ENCODE measurements at places on chromosomes 3 and 15. TPM values are rescaled to one million over a fixed set of nuclear protein-coding genes. Genes with fewer than 3 reads are reported as not detected.

The GRIP2 gene
- total RNA-seq: 0.34 TPM

The LRRC49 gene
- 28.6 TPM for total RNA-seq

The NISCH gene
- total RNA-seq: 280 TPM

- peak overlapping the region; percentile 59 for H3K4me3 ChIP-seq
- peaks cover 18% of the 10 kb centered on the region for H3K4me1 ChIP-seq
- no peaks in the 10 kb centered on the region for H3K27me3 ChIP-seq
- peak; percentile 25 for DNase-seq
Measured at GRCh38 chr15:99511866-99512661, 53.7 kb upstream of the MEF2A start.

GRCh38 chr3:115038817-115039216, 108.3 kb downstream of the ZBTB20 start:
- no peaks in the 10 kb centered on the region for H3K27me3 ChIP-seq
- peaks cover 4% of the 10 kb centered on the region for H3K36me3 ChIP-seq
- no peak for DNase-seq
- H3K4me3 ChIP-seq: no peak overlapping the region

DNA sequence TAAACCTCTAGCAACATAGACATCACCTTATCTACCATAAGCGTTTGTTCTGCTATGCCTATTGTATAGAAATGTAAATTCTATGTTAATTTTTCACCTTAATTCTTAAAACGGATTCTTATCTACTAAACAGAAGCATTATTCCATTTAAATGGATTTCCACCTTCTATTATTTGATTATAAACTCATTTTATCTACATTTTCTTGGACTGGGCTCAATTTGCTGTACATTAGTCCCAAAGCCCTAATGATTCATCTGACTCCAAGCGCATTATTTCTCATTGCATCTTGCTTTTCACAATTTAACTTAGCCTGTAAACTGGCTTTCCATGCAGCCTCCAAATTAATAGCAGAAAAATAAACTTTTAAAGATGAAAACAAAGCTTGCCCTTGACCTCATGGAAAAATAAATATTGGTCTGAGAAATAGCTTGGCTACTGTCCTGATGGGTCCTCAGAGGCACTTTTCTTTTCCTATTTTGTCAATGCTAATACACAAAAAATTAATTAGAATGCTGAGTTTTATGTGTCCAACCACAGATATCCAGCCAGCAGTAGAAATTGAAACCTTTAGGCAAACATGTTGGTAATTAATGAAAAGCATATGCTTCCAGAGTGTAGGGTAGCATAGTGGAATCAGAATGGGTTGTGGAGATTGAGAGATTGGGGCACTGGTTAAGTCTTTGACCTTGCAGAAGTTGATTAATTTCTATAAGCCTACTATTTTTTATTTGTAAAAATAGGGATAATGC, 81.4 kb upstream of the CFAP20DC start:
- H3K27me3 ChIP-seq: no peaks in the 10 kb centered on the region
- DNase-seq: no peak
- H3K4me3 ChIP-seq: no peak overlapping the region
- H3K4me1 ChIP-seq: no peaks in the 10 kb centered on the region
- no peak overlapping the region for H3K27ac ChIP-seq

DNA sequence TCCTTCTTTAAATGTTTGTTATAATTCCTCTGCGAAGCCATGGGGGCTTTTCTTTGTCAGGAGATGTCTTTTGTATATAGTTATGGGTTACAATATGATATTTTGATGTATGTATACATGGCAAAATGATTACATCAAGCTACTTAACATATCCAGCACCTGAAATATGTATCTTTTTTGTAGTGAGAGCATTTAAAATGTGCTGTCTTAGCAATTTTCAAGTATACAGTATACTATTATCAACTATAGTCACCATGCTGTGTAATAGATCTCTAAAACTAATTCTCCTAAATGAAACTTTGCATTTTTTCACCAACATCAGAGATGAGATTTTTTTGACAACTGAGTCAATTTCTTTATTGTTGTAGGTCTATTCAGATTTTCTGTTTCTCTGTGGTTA, 77.2 kb downstream of the STXBP5L start:
- DNase-seq: no peak
- H3K27ac ChIP-seq: no peak overlapping the region
- peaks cover 7% of the 10 kb centered on the region for H3K36me3 ChIP-seq
- H3K4me3 ChIP-seq: no peak overlapping the region
- peaks cover 18% of the 10 kb centered on the region for H3K4me1 ChIP-seq
- H3K27me3 ChIP-seq: no peaks in the 10 kb centered on the region

DNA sequence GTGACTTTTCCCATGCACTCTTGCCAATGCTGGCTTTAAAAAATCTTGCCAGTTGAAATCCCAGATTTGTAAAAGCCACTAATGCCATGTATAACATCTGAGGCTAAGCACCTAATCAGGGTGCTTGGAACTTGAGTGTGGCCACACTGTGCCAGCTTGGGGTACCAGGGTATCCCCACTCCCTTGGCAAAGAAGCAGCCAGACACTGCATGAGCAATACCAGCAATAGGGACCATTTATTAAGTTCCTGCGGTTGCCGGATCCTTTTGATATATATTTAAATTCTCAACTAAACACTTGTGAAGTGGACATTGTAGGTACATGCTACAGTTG, 2.2 kb upstream of the RHCG start:
- H3K36me3 ChIP-seq: no peaks in the 10 kb centered on the region
- no peak for DNase-seq

- peaks cover 7% of the 10 kb centered on the region for H3K27me3 ChIP-seq
- no peak for DNase-seq
- no peak overlapping the region for H3K27ac ChIP-seq
- no peak overlapping the region for H3K4me3 ChIP-seq
- peaks cover 50% of the 10 kb centered on the region for H3K4me1 ChIP-seq
Measured at GRCh38 chr3:128786434-128787020, 60.5 kb downstream of the RAB7A start.

DNA sequence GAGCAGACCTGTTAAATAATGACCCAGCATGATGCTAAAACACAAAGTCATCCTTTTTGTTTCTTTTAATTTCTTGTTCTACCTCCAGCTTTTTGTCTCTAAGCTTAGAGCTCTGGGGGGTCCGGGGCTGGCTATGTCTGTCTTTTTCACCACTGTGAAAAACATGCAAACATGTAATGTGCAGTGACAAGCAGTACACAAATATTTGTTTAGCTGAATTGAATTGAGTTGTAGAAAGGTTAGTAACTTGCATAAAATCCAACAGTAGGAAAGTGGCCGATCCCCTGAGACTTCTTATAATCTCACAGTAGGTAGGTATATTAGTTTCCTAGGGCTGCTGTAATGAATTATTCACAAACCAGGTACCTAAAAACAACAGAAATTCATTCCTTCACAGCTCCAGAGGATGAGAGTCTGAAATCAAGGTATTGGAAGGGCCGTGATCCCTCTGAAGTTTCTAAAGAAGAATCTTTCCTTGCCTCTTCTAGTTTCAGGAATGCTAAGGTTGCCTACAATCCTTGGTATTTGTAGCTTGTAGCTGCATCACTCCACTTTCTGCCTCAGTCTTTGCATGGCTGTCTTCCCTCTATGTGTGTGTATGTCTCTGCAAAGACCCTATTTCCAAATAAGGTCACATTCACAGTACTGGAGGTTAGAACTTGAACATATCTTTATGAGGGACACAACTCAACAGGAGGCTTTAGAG, 32.7 kb downstream of the ARL14 start:
- H3K4me1 ChIP-seq: peaks cover 8% of the 10 kb centered on the region
- H3K36me3 ChIP-seq: no peaks in the 10 kb centered on the region
- no peak overlapping the region for H3K4me3 ChIP-seq
- DNase-seq: no peak
- H3K27ac ChIP-seq: no peak overlapping the region
- no peaks in the 10 kb centered on the region for H3K27me3 ChIP-seq
